Renal pelvis (tissue), 12 donors: ENCODE measurements at places on chromosomes 5 and 9.

- DNase-seq = no peak
Measured at GRCh38 chr9:72863456-72864094, 89.3 kb downstream of the ALDH1A1 start.

- DNase-seq = no peak
Measured at GRCh38 chr5:151053796-151054462, 26.9 kb downstream of the TNIP1 start.

DNA sequence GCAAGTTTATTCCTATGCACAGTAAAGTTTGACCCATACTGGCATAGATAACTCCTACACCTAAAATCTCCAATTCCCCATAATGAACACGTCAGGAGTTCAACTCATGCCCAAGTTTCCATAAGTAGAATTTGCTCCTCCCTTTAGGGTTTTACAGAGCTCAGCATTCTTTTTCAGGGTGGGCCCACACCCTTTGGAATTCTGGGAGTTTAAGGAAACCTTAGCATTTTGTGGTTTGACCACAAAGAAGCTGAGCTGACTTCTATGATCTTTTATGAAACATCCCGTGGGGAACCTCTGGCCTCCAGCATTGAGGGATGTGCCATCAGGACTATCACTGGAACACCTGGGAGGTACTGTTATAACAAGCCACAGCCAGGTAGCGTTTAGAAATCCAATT is 220.6 kb upstream of the MAP3K1 start:
- DNase-seq = no peak

DNA sequence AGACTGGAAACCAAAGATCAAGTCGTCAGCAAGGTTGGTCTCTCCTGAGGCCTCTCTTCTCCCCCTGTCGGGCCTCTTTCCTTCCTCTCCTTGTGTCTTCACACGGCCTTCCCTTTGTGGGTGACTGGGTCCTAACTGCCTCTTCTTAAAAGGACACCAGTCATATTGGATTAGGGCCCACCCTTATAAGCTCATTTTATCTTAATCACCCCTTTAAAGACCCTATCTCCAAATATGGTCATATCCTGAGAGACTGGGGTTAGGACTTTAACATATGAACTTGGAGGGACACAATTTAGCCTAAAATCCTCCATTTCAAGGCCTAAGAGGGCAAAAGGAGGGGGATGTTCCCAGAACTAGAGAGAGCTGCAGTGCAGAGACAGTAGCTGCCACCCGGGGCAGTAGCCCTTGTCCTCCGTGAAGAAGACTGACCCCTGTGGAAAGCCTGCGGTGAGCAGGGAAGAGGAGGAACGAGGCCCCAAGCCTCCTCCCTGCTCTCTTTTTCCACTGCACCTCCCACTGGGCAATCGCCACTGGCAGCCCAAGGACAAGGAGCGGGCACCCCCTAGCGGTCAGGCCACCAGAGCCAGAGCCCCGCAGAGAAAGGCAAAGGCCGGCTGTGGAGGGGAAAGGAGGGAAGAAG is 34.9 kb downstream of the CFAP90 start:
- peak; percentile 65 for DNase-seq

DNA sequence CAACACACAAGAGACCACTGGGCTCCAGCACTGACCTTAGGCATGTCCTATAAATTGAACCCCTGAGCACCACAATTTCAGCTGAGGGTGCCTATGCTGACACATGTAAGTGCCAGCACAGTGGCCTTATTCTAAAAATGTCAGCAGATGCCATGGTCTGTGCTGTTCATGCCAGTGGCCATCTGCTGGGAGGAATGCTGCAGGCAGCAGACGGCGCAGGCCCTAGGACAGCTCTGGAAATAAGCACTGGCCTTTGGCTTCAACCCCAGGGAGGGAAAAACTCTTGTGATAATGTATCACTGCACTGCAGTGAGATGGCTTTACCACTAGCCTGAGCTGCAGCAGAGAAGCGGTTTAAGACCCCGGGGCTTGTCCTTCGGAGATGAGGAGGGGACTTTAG is 98.5 kb downstream of the SYK start:
- DNase-seq = no peak

- DNase-seq = no peak
Measured at GRCh38 chr5:75551471-75551870, 39.8 kb downstream of the POLK start.

DNA sequence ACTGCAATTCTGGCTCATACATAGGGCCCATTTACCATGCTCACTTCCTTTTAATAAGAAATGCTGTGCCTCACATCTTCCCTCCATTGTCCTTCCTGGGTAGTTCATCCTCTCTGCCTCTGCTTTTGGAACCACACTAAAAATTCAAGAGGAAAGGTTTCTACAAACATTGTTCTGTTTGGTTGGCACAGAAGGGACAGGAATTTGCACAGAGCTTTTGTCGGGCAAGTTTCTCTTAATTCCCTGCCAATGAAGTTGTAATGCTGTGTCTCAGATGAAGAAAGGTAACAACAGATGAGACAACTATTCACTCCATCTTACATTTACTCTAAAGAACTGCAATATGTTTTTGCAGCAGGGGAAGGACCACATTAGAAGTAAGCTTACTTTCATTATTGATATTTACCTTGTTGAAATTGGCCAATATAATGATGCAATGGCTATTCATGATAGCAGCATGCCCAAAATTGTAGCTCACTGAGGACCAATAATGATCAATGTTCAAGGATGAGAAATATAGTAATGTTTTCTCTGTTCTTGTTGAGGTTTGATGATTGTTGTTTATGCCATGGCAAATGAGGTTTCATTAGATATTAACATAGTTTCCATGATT is 82.5 kb upstream of the HMHB1 start:
- DNase-seq = no peak

GRCh38 chr5:133232011-133232410 is 180.2 kb downstream of the HSPA4 start:
- no peak for DNase-seq

DNA sequence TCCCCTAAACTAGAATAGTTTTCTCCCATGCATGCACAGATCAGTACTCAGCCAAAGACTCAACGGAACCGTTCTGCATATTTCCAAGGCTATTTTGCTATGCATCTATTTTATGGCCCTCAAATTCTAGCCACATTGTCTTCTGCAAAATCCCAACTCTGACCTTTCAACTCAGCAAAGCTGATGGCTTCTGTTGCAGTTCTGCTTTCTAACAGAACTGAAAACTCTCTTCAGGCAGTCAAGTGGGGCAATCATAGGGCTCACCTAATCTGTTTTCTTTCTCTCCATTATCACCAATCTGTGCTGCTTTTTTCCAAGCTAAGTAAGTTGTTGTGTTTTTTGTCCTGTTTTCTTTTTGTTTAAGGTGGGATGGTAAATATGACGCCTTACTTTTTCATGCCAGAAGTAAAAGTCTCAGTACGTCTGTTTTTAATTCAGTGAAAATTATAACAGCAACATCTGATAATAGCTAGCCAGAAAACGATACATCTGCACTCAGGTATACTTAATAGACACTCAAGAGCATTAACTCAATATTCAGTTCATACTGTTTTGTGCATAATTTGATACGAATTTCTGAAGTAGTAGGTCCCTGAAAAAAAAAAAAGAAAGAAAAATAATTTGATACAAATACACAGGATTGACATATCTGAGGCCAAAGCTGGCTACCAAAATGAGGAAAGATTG is 454.3 kb downstream of the TLE1 start:
- no peak for DNase-seq

GRCh38 chr5:172079876-172080275 is 73.4 kb upstream of the FBXW11 start:
- no peak for DNase-seq

DNA sequence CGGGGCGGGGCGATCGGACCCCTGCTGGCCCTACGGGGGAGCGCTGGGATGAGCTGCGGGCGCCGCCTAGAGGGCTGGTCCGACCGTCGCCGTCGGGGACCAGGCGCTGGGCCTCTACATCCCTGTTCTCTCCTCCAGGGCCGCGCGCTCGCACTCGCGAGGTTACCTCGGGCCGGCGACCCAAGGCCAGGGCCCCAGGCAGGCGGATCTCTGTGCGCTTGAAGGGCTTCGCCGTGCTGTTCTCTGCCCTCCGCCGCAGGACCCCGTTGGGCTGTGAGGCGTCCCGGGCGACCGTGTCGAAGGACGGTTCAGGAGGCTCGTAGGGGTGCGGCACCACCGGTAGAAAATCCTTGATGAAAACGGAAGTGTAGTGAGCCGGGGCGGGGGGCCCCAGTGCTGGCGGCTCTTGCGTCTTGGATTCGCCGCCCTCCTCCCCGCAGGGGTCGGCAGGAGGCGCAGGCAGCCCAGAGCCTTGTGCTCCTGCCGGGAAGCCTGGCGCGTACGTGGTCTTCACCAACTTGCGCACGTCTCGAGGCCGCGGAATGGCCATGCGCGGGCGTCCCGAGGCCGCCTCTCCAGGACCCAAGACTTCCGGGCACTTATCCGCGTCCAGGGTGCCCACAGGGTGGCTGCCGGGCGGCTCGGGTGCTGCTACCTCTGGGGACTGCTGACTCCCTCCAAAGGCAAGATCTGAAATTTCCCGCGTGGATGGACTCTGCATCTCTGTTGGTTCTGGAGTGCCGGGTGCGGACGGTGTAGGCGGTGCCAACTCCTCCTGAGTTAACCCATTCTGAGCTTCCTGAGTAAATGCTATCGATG is 2.0 kb downstream of the PROB1 start:
- DNase-seq = peak; percentile 56

DNA sequence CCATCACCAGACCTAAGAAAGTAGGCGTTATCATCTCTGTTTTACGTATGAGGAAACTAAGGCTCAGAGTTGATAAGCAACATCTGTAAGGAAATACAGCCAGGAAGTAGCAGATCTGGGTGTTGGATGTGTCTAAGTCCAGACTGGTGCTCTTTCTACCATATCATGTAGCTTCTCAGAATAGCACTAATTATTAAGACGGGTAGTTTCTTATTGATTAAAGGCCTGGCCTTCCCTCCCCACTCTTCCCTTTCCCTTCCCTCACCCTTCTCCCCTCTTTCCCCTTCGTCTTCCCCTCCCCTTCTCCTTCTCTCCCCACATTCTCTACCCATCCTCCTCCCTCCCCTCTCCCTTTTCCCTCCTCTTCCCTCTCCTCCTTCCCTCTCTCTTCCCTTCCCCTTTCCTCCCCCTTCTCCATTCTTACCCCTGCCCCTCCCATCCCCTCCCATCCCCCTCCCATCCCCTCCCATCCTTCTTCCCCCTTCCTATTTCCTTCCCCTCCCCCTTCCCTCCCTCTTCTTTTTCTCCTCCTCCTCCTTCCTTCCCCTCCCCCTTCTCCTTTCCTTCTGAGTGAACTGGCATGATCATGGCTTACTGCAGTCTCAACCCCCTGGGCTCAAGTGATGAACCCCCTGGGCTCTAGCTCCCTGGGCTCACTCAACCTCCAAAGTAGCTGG is 79.4 kb downstream of the SNX24 start:
- DNase-seq = no peak

- peak; percentile 33 for DNase-seq
Measured at GRCh38 chr5:120655828-120656435, 191.8 kb downstream of the PRR16 start.

DNA sequence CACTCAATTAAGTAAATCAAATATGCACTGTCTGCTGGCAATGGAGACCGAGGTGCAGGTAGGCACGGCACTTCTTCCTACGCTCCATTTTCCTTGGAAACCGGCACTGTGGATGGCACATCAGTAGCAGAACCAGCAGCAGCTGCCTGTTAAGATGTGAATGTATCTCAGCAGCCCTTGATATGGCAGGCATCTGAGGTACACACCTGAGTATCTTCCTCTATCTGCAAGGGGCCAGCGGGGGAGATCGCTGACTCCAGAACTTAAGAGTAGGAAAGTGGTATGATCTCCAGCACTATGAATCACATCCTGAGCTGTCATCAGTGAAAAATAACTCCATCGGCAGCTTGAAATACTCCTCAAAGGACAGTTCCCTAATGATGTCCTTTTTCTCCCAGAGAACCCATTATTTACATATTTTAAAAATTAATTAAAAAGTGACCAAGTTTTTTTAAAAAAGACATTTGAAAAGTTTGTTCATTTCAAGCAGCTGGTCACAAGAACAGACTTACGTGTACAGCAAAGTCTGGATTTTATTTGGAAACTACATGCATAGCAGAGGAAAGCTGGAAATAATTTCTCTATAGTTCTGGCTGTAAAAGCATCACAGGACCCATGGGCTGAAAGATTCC is 97.1 kb downstream of the ADAMTS12 start:
- DNase-seq = no peak

GRCh38 chr5:80703747-80704146 is 49.0 kb upstream of the DHFR start:
- no peak for DNase-seq

GRCh38 chr9:84839541-84839940 is 170.0 kb downstream of the NTRK2 start:
- peak; percentile 51 for DNase-seq

DNA sequence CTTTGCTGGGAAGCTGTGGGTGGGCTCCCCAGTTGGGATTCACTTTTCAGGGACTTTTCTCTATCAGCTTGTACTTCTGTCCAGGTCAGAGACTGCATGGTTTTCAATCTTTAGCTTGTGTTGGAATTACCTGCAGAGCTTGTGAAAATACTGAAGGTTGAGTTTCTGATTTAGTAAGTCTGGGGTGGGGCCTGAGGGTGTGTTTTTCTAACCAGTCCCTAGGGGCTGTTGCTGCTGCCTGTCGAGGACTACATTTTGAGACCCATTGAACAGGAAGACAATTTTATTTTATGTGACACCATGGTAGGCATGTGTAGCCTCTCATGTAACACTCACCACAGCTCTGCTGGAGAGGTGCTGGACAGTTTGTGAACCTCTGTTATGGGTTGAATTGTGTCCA is 14.7 kb upstream of the MLANA start:
- no peak for DNase-seq

DNA sequence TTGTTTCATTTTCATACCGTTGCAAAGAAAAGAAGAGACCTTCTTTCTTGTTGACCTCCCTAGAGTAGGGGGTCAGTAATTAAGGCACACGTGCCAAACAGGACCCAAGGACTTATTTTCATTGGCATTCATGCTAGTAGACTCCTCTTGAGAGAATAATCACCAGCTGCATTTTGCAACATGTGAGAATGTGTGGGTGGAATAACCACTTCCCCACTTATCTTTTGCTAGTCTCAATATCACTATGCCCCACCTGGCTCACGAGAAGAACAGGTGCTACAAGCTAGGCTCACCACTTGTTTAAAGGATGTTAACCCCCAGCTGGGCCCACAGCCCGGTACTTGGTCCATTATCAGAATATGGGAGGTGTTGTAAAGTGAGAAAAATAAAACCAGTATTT is 460.7 kb upstream of the MEF2C start:
- DNase-seq = no peak

DNA sequence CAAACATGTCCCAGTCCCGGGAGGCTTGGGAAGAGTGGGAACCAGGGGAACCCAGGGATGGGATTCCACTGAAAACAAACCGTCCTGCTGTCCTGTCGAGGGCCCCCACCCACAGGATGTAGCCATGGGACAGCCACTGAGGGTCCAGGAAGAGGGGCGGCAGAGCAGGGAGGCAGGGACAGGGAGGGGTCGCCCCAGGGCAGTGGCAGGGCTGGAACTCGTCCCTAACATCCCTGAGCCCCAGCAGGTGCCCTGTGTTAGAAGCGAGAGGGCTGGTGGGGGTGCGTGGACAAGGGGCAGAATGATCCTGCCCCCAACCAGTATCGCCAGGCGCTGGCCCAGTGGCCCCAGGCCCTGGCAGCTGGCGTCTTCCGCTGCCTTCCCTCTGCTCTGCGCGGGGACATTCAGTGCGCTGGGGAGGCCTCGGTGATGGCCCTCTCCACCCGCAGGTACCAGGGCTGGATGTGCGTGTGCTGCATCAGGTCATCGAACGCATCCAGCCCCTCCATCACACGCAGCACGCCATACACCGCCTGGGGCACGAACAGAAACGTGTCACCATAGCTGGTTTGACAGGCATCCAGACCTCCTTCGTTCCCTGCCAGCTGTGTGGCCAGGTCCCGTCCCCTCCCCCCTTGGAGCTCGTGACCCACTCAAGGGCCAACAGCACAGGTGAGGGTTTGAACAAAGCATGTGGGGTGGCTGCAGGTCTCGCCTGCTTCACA is 6.6 kb downstream of the PTGES2 start:
- DNase-seq = no peak
